ENCODE measurements at places on chromosomes 1 and 21.

- DNase-seq, result peak; percentile 54
Measured at GRCh38 chr1:18951818-18952391, 4.6 kb downstream of the IFFO2 start.

GRCh38 chr1:182877331-182877730 lies 38.2 kb downstream of the DHX9 start:
- no peak for DNase-seq

GRCh38 chr1:235525314-235525713 lies 21.1 kb upstream of the B3GALNT2 start:
- DNase-seq, result no peak

DNA sequence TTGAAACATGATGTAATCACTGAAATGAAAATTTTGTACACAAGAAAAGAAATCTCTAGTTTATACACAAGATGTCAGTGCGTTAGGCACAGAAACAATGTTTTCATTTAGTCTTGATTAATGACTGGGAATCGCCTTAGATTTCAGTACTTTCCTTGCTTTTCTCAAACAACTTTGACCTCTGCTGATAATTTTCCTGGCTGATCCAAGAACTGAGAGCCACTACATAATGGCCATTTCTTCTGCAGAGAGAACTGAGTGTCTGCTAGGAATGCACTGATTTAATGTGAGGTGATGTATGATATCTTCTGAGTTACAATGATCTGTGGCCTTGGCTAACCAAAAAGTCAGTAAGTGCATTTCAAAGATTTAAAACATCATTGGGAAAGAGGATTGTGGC lies 308.1 kb downstream of the CTH start:
- no peak for DNase-seq

- DNase-seq, result no peak
Measured at GRCh38 chr1:43786960-43787359, 79.6 kb downstream of the ST3GAL3 start.

GRCh38 chr1:189605226-189605625 lies 872.4 kb downstream of the BRINP3 start:
- DNase-seq, result no peak

GRCh38 chr1:109979489-109980091 lies 5.0 kb upstream of the AHCYL1 start:
- no peak for DNase-seq

- DNase-seq, result no peak
Measured at GRCh38 chr21:43591571-43591970, 67.7 kb downstream of the HSF2BP start.

DNA sequence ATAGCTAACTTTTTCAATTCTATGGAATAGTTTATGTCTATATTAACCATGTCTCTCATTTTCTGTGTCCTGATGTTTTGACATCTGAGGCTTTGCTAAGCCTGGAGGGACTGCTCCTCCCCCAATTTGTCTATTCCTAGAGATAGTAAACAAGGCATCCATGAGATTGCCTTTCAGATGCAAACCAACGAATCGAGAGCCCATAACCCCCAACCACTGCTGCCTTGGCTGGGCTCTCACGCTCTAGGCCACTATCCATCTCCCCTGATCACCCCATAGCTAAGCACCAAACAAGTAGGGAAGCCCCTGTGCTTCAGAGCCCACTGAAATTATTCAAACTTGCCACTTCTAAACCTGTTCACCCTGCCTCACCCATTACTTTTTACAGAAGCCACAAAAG lies 437.7 kb downstream of the SETD4 start:
- DNase-seq, result no peak

DNA sequence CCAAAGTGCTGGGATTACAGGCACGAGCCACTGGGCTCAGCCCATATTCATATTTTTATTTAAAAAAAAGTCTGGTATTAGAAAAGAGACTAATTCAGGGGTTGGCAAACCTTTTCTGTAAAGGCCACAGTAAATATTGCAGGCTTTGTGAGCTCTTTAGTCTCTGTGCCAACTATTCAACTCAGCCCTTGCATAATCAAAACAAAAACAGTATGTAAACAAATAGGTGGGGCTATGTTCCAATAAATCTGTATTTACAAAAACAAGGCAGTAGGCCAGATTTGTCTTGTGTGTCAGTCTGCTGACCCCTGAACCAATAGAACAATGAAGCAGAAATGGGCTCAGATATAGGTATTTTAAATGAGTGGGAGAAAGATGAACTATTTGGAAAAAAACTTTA lies 49.3 kb downstream of the CDC42BPA start:
- DNase-seq, result no peak

- DNase-seq, result no peak
Measured at GRCh38 chr1:237921306-237921705, 30.6 kb upstream of the ZP4 start.

- no peak for DNase-seq
Measured at GRCh38 chr1:69110851-69111250, 456.9 kb upstream of the LRRC7 start.

- DNase-seq, result peak; percentile 29
Measured at GRCh38 chr1:200153277-200154055, 126.0 kb downstream of the NR5A2 start.

DNA sequence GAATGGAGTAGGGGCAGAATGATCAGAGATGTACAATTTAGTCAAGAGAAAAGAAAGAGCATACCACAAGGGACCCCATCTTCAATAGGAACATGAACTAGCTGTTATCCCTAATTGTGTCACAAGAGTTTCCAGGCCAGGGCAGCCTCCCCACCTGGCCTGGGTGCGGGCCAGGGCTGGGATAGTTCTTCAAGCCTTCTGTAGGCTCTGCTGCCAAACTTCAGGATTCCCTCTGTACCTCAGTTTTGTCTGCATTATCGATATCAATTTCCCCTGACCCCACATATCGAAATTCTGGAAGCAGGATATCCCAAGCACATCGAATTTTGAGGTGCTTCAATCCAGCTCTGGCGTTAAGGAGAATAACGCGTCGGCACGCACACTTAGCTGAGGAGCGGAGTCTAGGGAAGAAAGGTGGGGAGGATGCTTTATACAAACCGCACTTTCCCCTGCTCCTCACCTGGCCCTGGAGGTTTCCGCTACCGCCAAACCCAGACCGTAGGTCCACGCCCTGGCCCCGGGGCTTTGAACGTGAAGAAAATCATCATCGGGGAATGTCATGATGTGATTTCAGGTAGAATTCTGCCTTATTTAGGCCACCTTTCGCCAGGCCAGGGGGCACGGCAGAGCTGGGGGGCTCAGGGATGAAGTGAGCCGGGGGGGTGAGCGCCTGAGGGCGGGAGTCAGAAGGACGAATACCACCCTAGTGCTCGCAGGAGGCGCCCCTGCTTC lies 7.4 kb downstream of the HLX start:
- DNase-seq, result no peak

DNA sequence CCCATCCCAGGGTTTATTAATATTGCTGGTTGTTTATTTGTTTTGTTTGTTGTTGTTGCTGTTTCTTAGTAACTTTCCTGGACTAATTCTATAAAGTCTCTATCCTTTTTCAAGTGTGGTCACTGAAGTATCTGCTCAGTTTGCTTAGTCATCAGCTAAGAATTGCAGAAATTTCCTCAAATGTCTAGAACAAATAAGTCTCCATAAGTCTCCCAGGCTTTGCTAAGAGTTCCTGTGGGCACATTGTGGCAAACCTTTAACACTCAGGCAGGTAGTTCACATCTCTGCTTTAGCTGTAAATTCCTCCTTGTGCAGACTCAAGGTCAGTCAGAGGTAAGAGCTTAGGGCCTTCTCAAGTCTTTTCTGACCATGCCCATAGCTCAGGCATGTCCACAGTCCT lies 38.9 kb upstream of the C1orf185 start:
- DNase-seq, result no peak

DNA sequence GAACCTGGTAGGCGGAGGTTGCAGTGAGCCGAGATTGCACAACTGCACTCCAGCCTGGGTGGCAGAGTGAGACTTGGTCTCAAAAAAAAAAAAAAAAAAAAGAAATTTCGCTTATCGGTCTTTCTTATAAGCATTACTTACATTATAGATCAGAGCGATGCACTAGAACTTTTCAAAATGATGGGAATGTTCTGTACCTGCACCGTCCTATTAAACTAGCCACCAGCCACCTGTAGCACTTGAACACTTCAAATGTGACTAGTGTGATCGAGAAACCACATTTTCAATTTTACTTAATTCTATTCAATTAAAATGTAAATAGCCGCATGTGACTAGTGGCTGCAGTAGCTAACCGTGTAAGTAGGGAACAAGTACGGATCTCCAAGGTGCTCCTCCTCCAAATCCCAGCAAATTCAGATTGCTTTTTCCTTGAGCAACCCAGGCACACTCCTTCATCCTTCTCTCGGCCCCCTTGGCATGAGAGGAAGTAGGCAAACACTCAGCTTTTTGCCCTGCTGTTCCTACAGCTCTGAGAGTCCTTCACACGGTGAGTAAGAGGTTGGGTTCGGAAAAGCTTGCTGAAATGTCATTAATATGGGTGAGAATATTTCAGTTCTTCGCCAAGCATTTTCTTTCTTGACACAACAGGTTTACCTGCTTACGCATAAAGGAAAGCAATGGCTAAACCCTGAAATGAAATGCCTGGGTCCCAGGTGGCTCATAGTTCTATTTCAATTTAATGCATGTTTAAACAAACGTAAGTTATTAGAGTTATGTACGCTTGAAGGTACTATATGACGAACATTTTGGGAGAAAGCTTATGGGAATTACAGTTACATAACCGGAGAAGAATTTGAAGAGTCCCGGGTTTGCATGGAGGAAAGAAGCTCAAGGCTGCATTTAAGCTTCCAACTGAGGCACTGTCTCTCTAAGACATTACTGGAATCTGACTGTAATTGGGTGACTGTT lies 69.5 kb upstream of the HUNK start:
- no peak for DNase-seq

- DNase-seq, result no peak
Measured at GRCh38 chr1:165852871-165853270, 25.5 kb downstream of the UCK2 start.

- DNase-seq, result no peak
Measured at GRCh38 chr1:8214501-8215173, 103.3 kb upstream of the SLC45A1 start.

DNA sequence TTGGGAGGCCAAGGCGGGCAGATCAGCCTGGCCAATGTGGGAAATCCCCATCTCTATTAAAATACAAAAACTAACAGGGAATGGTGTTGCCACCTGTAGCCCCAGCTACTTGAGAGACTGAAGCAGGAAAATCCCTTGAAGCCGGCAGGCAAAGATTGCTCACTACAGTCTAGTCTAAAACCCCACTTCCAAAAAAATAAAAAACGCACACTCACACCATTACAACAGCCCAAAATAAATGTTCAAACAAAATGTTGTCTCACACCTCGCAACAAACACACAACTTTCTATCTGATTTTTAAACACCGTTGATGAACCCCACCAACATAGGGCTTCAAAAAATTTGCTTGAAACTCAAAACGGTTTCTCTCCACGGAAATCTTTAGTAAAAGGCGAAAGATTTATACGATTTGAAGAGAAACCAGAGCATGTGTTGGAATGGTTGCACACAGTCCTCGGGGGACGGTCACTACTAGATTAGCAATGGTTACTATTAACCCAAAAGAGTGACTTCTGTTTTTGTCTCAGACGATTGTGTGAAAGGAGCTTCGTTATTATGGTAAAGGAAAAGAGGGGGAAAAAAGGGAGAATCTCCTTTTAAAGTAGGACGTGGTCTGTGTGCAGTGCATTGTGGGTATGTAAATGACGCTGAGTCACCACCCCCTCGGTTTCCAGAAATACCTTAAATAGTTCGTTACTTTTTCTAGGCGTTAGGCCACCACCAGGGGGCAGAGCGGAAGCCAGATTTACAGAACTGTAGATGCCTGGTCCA lies at the start of gene RNU5D-1:
TSS of gene RNU5D-1 (minus strand) at position 430 of the 772 bp plus-strand sequence.
- DNase-seq, result peak; percentile 97

GRCh38 chr1:198187973-198188588 lies 31.3 kb downstream of the NEK7 start:
- DNase-seq, result no peak

DNA sequence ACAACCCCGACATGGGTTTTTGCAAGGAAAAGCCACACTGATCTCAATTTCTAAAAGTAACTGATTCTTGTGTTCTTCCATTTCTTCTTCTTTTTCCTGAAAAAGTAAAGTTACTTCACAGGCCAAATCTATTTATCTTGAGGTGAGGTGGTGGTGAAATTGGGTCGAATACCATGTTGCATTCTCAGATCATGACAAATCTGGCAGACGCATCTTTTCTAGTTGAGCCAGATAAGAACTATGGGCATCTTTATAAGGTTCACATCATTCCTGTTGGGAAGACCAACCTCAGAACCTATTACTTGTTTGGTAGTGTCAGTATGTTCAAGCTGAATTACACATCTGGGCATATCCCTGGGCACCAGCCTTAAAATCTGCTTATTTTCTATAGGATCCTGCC lies 78.6 kb upstream of the USP25 start:
- no peak for DNase-seq

All from activated CD4-positive, alpha-beta T cell treated with anti-CD3 and anti-CD28 coated beads, Interleukin-2, amount 50 U/mL, for 4 hours (primary cell).